GM04504 (cell line): ENCODE measurements at places on chromosomes 6 and 20.

GRCh38 chr6:133553652-133554051 lies 312.5 kb downstream of the EYA4 start:
- DNase-seq: no peak

DNA sequence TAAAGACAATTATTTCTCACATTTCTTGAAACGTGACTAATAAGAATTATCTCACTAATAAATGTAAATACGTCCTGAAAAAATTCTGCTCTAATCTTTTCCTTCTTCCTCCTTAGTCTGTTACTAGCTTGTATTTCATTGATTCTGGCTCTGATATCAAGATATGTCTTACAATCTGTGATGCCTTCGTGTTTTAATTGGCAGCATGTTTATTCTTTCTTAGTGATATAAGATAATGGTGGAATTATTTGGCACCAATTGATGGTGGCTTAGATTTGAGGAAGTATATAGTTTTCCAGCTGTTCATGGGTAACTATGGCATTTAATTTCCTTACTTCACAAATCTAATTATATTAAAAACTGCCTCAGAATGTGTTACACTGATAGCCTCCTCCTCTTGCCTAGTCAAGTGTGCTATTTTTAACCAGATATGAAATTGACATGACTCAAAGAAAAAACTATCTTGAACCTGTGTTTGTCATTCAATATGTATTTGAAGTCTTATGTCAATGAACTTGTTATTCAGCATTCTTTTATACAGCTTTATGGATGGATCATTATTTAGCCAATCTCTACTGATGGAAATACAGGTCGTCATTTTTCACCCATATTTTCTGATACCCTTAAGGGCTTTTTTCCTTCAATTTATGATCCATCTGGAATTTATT lies 5.3 kb downstream of the CCNC start:
- no peak for DNase-seq

DNA sequence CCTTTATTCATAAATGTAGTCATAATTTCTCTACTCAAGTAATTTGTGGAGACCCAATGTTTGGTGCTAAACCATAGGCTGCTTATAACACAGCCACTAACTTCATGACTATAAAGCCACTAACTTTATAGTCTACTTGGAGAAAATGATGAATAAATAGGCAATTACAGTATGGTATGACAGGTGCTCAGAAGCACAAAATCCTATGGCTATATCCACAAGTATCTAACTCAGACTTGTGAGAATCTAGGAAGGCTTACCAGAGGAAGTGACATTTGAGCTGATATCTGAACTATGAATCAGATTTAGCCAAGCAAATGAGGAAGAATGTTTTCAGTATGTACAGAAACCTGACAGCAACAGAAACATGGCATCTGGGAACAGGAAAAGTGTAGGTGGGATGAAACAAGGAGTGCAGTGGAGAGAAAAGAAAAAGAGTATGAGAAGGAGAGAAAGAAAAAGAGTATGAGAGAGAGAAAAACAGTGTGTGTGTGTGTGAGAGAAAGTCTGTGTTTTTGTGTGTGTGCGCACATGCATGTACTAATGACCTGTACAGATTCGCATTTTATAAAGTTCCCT lies 59.9 kb downstream of the REV3L start:
- no peak for DNase-seq

- DNase-seq: no peak
Measured at GRCh38 chr6:150894191-150894744, 28.8 kb downstream of the MTHFD1L start.

GRCh38 chr6:149170564-149171452 lies 146.7 kb upstream of the TAB2 start:
- DNase-seq: no peak

GRCh38 chr20:1122388-1123315 lies 4.2 kb downstream of the PSMF1 start:
- DNase-seq: peak; percentile 36
